ENCODE measurements at places on chromosomes 2 and 18.

GRCh38 chr2:112216167-112216566 is 38.7 kb downstream of the ZC3H8 start:
- no peak for DNase-seq

DNA sequence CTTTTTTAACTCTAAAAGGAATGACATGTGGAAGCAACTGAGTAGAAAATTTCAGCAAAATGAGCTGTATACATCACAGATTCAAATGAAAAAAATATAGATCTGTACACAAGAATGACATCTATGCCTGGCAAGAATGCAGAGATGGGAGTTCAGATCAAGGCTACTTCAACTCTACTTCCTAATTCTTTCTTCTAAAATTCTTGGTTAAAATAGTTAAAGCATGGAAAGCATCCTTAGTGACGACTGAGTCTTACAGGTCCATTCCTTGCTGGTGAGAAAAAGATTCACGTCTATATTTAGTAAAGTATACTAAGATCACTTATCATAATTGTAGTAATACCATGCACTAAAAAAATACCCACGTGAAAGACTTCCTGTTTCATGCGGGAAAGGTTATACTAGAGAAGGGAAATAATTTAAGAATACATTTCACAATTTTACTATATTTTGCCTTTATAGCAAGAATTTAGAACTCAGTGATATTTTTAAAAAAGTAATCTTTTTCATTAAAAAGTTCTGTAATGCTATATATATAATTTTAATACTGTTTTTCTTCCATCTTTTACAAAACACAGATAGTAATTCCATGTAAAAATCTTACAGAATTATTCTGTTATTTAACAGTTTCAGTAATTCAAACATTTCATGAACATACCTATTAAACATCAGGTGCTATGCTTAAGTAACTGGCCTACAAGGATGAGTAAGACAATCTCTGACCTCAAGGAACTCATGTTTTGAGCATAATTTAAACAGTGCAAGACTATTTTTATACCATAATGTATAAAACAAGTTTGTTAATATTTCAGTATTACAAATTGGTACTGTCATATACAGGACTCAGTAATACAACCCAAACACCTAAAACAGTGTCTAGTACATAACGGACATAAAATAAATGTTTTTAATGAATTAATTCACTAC is 159.6 kb downstream of the BAZ2B start:
- DNase-seq = no peak

DNA sequence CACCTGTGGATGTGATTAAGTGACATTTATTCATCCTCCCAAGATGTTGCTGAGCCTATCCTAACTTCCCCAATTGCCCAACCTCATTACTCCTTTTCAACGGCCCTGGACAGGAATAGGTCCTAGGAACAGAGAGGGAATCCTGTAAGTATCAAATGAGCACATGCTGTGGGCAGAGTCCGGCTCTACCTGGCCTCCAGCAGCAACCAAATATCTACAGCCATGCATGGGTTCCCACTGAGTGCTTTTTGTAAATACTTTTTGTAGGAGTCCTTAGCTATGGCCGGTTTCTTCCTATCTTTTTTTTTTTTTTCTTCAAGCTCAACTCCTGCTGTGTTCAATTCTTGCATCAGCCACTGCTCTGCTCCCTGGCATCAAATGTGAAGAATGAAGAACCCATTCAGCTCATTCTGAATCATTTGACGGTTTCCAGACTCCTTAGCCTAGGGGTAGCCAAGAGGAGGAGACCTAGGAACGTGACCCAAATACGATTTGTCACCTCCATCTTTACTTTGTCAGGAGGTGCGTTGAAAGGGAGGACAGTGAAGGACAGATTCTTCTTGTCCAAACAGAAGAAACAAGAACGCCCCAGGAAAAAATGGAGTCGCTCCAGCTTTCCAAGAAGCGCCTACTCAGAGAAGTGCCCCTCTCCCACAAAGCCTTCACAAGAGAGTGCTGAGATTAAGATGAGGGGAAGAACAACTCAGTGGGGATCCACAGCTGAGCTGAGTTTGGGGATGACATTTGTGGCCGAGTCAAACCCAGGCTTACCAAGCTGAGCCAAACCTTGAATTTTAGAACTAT is 46.7 kb upstream of the LCLAT1 start:
- DNase-seq = no peak

DNA sequence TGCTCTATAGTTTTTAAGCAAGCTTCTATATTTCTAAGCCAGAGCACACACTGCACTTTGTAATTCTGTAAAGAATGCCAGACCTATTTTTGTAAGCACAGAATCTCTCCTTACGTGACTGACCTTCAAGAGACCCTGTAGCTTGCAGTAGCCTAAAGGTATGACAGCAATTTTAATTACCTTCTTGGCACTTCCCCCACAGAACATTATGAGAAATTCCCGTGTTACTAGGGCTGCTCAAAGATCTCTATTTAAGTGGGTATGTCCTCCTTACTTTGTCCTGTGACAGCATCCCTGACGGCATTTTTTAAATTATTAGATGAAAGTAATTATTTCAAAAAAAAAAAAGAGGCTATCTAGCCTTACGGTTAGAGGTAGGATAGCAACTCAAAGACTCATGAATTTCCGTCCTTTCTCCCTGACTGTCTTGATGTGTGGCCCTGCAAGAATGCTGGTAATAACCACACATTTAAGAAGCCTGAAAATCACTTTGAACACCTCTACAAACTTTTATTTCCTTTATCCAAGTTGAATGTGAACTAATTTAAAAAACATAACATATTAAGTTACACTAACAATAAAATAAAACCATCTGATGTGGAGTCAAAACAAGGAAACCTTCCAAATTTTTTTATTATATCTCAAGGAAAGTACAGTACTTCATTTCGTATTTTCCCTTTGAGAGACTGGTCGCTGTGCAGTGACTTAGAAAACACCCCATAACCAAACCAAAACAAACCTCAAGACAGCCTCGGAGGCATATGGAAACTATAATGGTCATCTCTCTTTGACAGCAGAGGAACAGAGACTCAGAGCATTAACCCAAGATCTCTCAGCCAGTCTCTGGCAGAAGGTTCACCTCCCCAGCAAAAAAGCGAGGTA is 54.9 kb downstream of the THUMPD2 start:
- DNase-seq = no peak

DNA sequence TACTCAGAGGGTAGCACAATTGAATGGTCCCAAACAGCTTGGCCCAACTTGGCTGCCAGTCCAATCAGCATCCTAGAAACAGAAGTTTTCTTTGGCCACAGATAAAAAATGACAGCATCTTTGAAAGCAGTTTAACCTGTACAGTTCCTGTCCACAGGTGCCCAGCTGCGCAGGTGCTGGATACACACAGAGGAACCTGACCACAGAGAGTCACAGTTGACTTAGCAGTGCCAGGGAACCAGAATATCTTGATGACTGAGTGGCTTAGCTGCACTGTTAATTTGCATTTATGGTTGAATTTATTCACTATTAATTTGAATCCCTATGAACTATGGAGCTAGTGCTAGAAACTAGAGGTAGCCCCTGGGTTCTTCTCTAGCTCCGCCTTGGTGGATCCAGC is 93.7 kb downstream of the TPGS2 start:
- DNase-seq = peak; percentile 69

DNA sequence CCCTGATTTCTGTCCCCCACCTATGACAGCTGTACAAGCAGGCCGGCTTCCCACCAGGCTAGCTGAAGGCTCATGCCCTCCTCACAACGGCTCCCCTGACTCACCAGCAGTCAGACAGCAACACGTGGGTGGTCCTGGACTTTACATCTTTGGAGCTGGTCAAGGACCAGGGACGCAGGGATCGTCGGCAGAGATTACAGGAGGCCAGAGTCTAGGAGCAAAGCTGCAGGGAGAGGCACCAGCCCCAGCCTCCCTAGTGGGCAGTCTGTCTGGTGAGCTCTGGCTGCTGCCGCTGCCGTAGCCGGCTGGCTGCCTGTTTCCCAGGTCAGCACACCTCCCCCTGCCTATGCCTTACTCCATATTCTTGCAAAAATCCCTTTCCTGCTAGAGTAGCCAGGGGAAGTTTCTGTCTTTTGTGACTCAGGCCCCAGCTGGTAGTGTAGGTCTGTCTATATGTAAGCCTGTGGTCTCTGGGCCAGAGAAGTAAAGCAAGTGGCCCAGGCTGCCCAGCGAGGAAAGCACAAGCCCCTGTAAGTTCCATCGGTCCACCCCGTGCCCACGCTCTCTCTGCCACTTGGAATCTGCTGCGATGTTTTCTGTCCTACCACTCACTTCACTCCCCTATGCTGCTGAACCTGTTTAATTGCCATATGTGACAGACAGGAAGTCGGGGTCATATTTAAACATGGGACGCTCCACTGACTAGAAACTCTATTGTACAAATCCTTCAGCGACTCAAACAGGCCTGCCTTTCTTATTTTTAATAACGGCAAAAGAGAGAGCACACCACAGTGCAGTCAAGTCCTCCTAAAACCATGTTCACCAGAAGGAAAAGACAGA is 2.4 kb upstream of the ARHGEF4 start:
- no peak for DNase-seq

- no peak for DNase-seq
These were observed 73.1 kb upstream of the RMDN2 start for GRCh38 chr2:37851828-37852584.
